Iris pigment epithelial cell (primary cell): ENCODE measurements at places on chromosomes 2 and 18.

DNA sequence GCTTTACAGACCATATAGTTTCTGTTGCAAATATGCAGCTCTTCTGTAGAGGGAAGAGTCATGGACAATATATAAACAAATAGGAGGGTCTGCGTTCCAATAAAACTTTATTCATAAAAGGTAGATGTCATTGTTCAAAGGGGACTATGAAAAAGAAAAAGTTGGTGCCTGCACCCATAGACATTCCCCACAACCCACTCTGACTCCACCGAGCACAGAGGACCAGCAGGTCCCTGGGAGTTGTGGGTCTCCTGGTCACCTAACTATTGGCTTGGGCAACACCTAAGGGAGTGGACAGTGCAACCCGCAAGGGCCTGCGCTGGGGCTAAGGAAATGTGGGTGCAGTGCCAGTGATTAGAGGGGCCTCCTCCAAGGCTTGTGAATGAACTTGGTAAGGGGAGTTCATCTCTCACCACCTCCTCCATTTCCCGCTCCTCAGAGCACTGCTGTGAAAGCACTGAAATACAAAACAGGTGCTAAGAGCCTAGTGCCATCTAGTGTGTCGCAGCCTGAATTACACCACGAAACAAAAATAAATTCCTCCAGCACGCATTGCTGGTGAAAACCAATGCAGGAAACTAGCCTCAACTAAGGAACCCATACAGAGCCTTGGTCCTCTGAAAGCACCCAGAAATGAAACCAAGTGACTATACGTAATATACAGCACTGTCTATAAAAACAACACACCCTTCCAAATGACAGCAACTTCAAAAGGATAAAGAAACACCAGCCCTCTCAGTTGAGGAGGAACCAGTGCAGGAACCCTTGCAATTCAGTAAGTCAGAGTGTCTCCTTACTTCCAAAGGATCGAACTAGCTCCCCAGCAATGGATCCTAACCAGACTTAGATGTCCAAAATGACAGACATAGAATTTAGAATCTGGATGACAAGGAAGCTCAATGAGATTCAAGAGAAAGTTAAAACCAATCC is 166.6 kb downstream of the RNF144A start:
- peak; percentile 69 for DNase-seq

DNA sequence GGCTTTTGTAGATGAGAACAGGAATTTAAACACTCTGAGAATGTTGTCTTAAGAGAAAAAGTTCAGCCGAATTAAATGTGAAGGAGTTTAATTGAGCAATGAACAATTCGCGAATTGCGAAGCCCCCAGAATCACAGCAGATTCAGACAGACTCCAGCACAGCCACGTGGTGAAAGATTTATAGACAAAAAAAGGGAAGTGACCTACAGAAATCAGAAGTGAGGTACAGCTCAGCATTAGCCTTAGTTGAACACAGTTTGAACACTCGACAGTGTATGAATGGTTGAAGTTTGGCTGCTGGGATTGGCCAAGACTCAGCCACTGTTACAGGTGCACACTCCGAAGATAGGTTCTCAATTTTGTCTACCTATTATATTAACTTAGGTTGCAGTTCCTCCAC is 264.0 kb upstream of the CHST9 start:
- DNase-seq: no peak

- no peak for DNase-seq
Measured at GRCh38 chr2:175048275-175048674, 43.1 kb upstream of the CHN1 start.

- no peak for DNase-seq
Measured at GRCh38 chr2:121049131-121049530, 235.9 kb downstream of the TFCP2L1 start.

- no peak for DNase-seq
Measured at GRCh38 chr2:60526623-60527022, 26.8 kb downstream of the BCL11A start.

- DNase-seq: no peak
Measured at GRCh38 chr2:15198051-15198450, 363.1 kb downstream of the NBAS start.

- DNase-seq: no peak
Measured at GRCh38 chr2:46170611-46171350, 126.4 kb upstream of the EPAS1 start.

DNA sequence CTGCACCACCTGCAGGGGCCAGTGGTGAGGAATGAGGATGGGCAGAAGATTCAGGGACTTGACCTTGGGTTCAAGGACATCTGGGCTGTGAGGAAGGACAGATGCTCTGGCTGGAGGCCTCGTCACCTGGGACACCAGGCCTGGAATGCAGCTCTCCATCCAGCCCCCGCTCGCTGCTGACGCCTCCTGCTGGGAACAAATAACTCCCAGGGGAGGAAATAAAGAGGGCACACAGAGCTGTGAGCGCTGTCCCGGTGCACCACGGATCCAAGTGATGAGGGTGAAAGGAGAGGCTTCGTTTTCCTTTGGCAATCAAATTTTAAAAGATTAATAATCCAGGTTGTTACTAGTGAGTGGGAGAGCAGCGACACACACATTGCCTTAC is 368.0 kb upstream of the MYT1L start:
- DNase-seq: no peak
